ENCODE measurements at places on chromosomes 4 and X.
A peak's percentile ranks its signal among the peaks of the same experiment; 100 is the strongest.

DNA sequence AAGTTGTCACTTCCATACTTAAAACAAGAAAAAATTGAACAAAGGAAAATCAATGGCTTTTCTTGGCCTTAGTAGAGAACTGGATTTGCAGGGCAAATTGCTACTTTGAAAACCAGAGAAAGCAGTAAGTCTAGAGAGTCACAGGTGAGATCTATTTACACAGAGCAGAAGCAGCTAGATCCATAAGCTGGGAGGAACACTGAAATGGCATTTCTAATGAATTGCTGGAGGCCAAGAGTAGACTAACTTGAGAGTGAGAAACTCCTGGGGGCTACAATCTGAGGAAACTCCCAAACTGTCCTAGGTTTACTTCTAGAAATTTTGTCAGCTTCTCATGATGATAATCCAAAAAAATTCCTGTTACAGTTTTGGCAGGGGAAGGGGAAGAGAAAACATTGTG, 133.3 kb downstream of the SPCS3 start:
- no peak for DNase-seq

GRCh38 chr4:185921583-185922555, 109.9 kb upstream of the SORBS2 start:
- no peak for DNase-seq

- no peak for DNase-seq
Observed at GRCh38 chr4:19030536-19030935, 1009.0 kb upstream of the LCORL start.

- DNase-seq = peak; percentile 82
Observed at GRCh38 chrX:44082829-44083228, 109.6 kb upstream of the NDP start.

GRCh38 chrX:134803551-134804183, 145.4 kb upstream of the PLAC1 start:
- peak; percentile 26 for DNase-seq

DNA sequence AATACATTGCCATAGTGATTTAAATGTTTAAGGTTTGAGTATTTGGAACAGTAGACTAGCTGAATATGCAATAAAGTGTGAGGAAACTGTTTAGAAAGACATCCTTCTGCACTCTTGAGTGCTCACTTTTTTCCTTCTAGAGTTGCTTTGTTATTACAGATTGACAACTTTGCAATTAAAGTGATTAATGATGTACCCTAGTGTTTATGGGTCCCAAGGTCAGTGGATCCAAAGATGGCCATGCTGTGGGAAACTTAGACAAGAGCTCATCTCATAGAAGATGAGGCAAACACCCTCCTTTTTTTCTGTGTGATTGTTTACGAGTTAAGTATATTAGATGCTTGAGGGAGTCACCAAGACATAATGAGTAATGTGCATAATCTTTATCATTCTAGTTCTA, 118.8 kb downstream of the PDLIM5 start:
- no peak for DNase-seq

GRCh38 chrX:154457491-154458115, 478 bp upstream of the PLXNA3 start:
- peak; percentile 58 for DNase-seq

GRCh38 chr4:138919094-138919936, 96.3 kb upstream of the NOCT start:
- DNase-seq = peak; percentile 56

DNA sequence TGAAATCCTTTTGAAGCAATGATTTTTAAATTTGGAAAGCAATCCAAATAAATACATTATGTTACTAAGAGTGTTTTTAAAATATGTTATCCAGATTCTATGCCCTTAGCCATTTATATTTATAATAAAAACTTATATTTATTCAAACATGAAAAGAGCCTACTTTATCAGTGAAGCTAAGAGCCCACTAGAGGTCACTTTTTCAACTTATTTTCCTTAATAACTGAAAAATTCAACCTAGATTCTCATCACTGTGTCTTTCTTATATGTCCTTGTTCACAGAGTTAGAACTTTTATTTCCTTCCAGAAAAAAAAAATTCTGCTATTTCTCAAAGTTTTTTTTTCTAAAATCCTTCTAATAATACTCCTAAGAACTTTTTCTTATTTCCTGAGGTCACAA, 23.9 kb downstream of the PRDM8 start:
- no peak for DNase-seq

- DNase-seq = peak; percentile 36
Observed at GRCh38 chrX:16465081-16465876, 184.7 kb upstream of the S100G start.

- DNase-seq = peak; percentile 3
Observed at GRCh38 chr4:77636902-77637301, 31.3 kb downstream of the CXCL13 start.

- DNase-seq = peak; percentile 71
Observed at GRCh38 chr4:128349921-128350320, 62.3 kb upstream of the PGRMC2 start.

- peak; percentile 26 for DNase-seq
Observed at GRCh38 chr4:17324386-17324830, 187.5 kb downstream of the QDPR start.

DNA sequence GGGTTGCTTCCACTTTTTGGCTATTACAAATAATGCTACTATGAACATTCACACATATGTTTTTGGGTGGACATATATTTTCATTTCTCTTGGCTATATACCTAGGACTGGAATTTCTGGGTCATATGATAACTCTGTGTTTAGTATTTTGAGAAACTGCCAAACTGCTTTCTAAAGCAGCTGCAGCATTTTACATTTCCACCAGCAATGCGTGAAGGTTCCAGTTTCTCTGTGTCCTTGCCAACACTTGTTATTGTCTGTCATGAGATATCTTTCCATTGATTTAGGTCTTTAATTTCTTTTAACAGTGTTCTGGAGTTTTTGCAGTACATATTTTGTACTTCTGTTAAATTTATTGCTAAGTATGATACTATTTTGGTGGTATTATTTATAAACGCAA, 48.3 kb downstream of the CLCN5 start:
- no peak for DNase-seq

- DNase-seq = no peak
Observed at GRCh38 chr4:118396881-118397622, 44.2 kb upstream of the PRSS12 start.

GRCh38 chr4:147334478-147334877, 146.4 kb upstream of the EDNRA start:
- DNase-seq = no peak

DNA sequence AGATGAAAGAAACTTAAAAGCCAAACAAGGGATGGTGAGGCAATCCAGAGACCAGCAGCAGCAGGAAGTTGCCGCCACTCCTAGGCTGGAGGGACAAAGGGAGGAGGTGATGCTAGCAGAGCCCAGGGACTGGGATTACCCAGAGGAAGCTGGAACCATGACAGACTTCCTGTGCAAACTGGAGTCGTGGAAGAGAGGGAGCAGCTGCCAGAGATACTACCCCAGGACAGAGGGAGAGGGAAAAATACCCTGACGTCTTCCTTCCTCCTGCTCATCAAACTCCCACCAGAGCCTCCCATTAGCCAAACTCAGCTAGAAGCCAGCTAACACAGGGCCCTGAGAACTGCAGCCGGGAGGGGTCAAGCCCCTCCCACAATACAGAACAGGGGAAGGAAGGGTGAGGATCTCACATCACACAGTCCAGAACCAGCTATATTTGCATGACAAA, 101.2 kb upstream of the KLF3 start:
- no peak for DNase-seq

DNA sequence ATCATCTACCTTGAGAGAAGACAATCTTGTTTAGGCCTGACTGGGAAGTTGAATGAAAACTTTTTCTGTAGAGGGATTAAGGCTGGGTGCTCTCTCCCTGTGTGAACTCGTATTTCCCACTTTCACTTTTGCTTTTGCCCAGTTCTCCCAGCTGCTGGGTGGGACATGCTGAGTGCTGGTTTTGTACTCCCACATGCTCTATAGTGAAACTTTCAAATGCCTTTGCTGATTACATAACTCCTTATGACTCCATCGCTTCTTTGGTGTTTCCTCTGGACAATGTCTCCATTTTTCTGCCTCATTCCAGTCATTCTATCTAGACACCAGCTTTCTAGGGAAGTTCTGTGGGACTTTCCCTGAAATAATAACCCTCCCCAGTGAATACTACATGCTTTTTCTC, 100.5 kb downstream of the CLNK start:
- DNase-seq = peak; percentile 66

GRCh38 chr4:4599481-4600275, 57.8 kb upstream of the STX18 start:
- DNase-seq = no peak

- DNase-seq = no peak
Observed at GRCh38 chr4:22471999-22472461, 43.8 kb downstream of the ADGRA3 start.

- DNase-seq = no peak
Observed at GRCh38 chrX:136780763-136781162, at the start of gene ARHGEF6. Gene ARHGEF6 (minus strand): TSS chrX:136780932. CDS start chrX:136780882, 50 bp downstream.

GRCh38 chr4:68390205-68390935, 40.5 kb upstream of the YTHDC1 start:
- no peak for DNase-seq

- DNase-seq = no peak
Observed at GRCh38 chr4:4439782-4440181, 52.9 kb downstream of the NSG1 start.

GRCh38 chrX:56791456-56791855, 62.4 kb downstream of the NBDY start:
- no peak for DNase-seq

- no peak for DNase-seq
Observed at GRCh38 chrX:154981116-154981411, 41.5 kb downstream of the F8 start.

DNA sequence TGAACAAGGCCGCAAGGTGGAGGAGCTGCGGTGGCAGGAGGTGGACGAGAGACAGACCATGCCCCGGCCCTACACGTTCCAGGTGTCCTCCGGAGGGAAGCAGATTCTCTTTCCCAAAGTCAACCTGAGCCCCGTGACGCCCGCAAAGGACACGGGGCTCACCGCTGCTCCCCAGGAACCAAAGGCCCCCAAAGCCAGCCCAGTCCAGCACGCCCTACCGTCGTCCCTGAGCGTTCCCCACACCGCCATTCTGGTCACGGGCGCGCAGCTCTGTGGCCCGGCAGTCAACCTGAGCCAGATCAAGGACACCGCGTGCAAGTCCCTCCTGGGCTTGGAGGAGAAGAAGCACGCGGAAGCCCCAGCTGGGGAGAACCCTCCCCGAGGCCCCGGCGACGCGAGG, 72.2 kb downstream of the AASDH start:
- no peak for DNase-seq

DNA sequence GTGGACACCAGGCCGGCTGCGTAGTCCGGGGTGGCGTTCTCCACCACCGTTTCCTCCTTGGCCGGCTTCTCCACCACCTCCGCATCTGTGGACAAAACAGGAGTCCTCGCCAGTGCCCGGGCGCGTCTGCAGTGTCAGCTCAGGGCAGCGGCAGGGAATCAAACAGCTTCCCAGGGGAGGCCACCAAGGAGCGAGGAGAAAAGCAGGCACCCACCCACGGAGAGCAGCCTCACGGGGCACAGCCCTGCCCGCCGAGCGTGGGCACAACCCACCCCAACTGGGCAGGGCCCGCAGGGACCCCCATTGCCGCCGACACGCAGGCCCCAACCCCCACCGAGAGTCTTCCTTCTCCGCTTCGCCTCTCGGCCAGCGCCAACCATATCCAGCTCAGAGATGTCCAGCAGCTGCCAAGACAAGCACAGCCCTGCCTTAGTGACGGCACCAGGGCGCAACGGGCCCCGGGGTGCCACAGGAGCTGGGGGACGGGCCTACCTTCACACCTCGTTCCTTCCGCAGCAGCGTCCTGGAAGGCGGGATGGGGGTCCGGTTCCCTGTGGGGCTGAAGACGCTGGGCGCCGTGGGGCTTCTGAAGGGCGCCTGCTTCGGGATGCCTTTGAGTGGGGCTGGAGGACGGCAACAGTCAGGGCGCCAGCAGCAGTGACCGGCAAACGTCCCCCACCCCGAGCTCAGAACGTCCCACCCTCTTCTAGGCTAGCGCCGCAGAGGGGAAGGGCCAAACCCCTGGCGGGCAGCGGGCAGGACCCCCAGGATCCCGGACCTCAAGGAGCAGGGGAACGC, 22.8 kb downstream of the NELFA start:
- no peak for DNase-seq

GRCh38 chr4:54877006-54877405, 219.2 kb downstream of the KIT start:
- DNase-seq = peak; percentile 1

- DNase-seq = no peak
Observed at GRCh38 chr4:150080875-150081274, 2.6 kb downstream of the DCLK2 start.

- DNase-seq = no peak
Observed at GRCh38 chr4:76590798-76591281, 155.8 kb downstream of the SHROOM3 start.

GRCh38 chrX:72247206-72247942, 8.5 kb upstream of the ERCC6L start:
- DNase-seq = no peak

- no peak for DNase-seq
Observed at GRCh38 chr4:77800483-77801259, 18.5 kb downstream of the CNOT6L start.

DNA sequence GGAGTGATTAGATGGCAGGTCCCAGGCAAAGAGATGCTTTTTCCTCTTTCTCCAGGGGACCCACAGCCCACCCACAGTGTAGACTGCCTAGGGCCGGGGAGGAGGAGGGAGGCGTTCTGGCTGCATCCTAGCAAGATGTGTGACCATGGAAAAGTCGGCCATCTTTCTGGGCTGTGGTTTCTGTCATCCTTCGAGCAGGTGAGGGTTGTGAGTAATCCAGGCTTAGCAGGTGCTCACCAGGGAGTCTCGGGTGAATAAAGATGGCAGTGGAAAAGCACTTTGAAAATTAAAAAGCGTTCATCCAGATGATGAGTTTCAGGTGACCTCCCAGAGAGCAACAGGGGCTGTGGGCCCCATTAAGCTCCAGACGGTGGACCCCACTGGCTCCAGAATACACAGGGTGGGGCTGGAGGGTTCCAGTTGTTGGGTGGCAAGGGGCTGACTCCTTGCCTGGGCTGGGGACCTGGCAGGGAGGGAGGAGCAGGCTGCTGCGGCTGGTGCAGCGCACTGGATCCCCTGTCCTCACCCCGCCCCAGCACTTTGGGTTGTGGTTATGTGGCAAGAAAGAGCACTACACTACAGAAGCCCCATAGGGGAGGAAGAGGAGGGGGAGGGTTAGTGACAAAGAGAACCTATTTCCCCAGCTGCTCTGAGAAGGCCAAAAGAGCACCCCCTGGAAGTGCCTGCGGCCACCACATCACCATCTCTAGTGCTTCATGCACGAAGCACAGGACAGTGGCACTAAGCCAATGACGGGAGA, 23.7 kb downstream of the ELF4 start:
- no peak for DNase-seq

- DNase-seq = no peak
Observed at GRCh38 chr4:61201961-61202637, 2.0 kb downstream of the ADGRL3 start.

GRCh38 chrX:34961662-34962061, 19.1 kb downstream of the FAM47B start:
- no peak for DNase-seq

DNA sequence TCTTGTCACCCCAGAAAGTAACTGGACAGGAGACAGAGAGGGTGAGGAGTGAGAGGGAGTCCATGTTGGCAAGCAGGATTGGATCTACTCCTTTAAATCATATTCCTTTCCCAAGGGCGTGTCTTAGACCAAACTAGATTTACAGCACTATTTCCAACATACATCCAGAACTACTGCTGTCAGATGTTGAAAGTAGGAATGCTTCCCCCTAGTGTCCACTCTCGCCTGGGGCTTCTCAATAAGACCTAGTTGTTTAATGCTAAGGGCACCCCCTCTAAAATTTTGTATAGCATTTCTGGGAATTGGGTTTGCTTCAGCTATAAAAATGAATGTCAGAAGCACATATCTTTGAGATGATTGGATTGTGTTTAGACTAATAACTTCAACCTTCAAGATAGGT, 13.3 kb downstream of the OFD1 start:
- peak; percentile 39 for DNase-seq

- no peak for DNase-seq
Observed at GRCh38 chr4:99853999-99854398, 37.4 kb downstream of the DAPP1 start.

Measured in SW480 (cell line).